ENCODE measurements at places on chromosomes 2 and 18. TPM values are rescaled to one million over a fixed set of nuclear protein-coding genes. Genes with fewer than 3 reads are reported as not detected.

The RAB6D gene
- not detected for total RNA-seq

The ALMS1 gene
- 16.5 TPM for total RNA-seq

The TMEM247 gene
- not detected for total RNA-seq

The ZBTB7C gene
- 0.05 TPM for total RNA-seq

The SOCS6 gene
- total RNA-seq, result 1.7 TPM

The SMAD2 gene
- 249 TPM for total RNA-seq

The AAMP gene
- 51.7 TPM for total RNA-seq

The MITD1 gene
- 68.1 TPM for total RNA-seq

The CFAP65 gene
- total RNA-seq, result not detected

The CHN1 gene
- 5.3 TPM for total RNA-seq

The CPLX4 gene
- not detected for total RNA-seq

The CCDC102B gene
- total RNA-seq, result 3.3 TPM

The ANKRD36 gene
- 36.1 TPM for total RNA-seq

The SERPINB4 gene
- total RNA-seq, result not detected

The HOXD13 gene
- not detected for total RNA-seq

The QPCT gene
- 0.70 TPM for total RNA-seq

The CXXC1 gene
- 92.5 TPM for total RNA-seq

The VWA3B gene
- 0.21 TPM for total RNA-seq

The CLHC1 gene
- 12.3 TPM for total RNA-seq

The RNF152 gene
- 0.12 TPM for total RNA-seq

The GALM gene
- 97.8 TPM for total RNA-seq

The NLRC4 gene
- 0.58 TPM for total RNA-seq

The ABCG8 gene
- not detected for total RNA-seq

The TMEM37 gene
- total RNA-seq, result not detected

The ADNP2 gene
- total RNA-seq, result 25.1 TPM

The NOSTRIN gene
- not detected for total RNA-seq

The NAT8 gene
- total RNA-seq, result not detected

The DYNC1I2 gene
- 37.6 TPM for total RNA-seq

The TET3 gene
- total RNA-seq, result 18.6 TPM

The MAL gene
- 92.6 TPM for total RNA-seq

The G6PC2 gene
- not detected for total RNA-seq

The TSGA10 gene
- total RNA-seq, result 14.4 TPM

The KCNG2 gene
- not detected for total RNA-seq

The TBR1 gene
- 0.05 TPM for total RNA-seq

Data from activated T-cell treated with anti-CD3 and anti-CD28 coated beads, Interleukin-2, amount 50 U/mL, for 72 hours (primary cell).